ENCODE measurements at places on chromosomes 11 and 22. TPM values are rescaled to one million over a fixed set of nuclear protein-coding genes. Genes with fewer than 3 reads are reported as not detected.

Gene ARHGEF17
- 41.6 TPM for total RNA-seq

Gene LINC01488
- not detected for total RNA-seq

Gene ANO3
- 0.16 TPM for total RNA-seq

Gene TESMIN
- total RNA-seq, result 0.78 TPM

Gene SSRP1
- 54.3 TPM for total RNA-seq

Gene APLNR
- 6.3 TPM for total RNA-seq

Gene OR51B2
- not detected for total RNA-seq

Gene LGALS12
- total RNA-seq, result not detected

Gene APOA4
- total RNA-seq, result not detected

Gene OR8D4
- not detected for total RNA-seq

All from right atrium auricular region (tissue), 2 donors.